Body of pancreas (tissue), 4 donors: ENCODE measurements at places on chromosomes 7 and 10. TPM values are rescaled to one million over a fixed set of nuclear protein-coding genes. Genes with fewer than 3 reads are reported as not detected.

DNA sequence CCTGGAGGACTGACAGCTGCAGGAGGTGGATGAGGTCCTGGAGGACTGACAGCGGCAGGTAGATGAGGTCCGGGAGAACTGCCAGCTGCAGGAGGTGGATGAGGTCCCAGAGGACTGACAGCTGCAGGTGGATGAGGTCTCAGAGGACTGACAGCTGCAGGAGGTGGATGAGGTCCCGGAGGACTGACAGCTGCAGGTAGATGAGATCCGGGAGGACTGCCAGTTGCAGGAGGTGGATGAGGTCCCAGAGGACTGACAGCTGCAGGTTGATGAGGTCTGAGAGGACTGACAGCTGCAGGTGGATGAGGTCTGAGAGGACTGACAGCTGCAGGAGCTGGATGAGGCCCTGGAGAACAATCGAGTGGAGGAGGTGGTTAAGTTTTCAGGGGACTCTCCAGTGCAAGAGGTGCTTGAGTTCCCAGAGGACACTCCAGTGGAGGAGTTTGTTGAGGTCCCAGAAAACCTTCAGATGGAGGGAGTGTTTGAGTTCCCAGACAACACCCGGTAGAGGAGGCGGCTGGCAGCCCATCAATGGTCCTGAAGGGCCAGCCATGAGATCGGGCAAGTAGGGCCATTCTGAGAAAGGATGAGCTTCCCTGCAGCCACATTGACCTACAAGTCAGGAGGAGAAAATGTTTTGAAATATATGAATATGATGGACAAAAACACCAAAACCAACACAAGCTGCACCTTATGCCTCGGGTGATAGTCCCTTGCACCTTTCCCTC, 4.7 kb upstream of the EIF5AL1 start:
- no peak for DNase-seq

- DNase-seq, result no peak
These were observed 155.8 kb downstream of the BMPER start for GRCh38 chr7:34061149-34061548.

DNA sequence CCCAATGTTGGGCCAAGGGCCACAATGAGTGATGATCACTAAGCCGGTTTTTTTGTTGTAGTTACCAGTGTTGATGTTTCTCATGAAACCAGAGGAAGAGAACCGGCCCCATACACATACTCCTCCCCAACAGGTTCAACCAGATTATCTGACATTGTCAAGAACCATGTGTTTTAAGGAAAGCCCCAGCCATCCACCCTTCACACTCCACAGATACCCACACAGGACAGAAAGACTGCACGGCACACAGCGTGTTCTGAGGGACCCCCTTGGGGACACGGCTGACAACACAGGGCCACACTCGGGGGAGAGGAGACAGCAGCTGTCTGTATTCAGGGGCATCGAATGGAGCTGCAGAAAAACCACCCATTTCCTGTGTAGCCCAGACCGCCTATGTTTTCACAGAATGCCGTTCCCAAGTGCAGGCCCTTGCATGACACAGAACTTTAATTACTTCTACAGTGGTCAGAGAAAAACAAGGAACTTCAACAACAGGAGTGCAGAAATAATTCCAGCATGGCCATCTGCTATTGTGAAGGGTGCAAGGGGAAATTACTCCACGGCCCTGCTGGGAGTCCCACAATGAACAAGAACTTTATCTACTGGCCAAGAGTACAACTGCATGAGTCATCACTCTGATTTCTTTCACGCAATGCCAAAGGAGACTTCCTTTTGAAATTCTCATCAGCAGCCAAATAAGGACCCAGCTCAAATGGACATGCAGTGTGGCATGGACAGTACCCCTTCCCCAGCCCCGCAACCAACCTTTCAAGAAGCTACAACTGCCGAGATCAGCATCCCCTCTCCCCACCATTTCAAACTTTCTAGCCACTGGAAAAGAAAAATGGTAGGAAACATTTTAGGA, 2.3 kb downstream of the KLF6 start:
- peak; percentile 86 for DNase-seq

- DNase-seq, result peak; percentile 11
These were observed 120.9 kb downstream of the CACNB2 start for GRCh38 chr10:18261063-18261610.

Gene SORBS1
- 56.8 TPM for total RNA-seq
